ENCODE measurements at places on chromosomes 11 and 22.

DNA sequence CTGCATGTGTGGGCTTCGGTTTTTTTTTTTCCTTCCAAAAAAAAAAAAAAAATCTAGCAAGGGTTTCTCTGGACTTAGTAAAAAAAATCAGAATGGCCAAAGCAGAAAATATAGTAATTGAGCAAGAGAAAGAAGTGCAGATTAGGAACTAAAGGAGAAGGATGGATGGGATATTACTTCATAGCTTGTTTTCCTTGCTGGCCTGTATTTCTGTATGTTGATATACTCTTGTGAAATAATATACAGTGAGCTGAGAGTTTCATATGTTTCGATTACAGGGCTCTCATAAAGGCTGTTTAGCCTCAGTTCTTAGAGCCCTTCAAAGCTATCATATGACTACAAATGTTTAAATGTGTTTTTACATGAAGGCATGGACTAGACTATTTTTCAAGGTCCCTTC, 34.3 kb upstream of the NFRKB start:
- DNase-seq: no peak

- DNase-seq: no peak
Measured at GRCh38 chr11:91220476-91221202, 997.8 kb upstream of the CHORDC1 start.

- DNase-seq: peak; percentile 83
Measured at GRCh38 chr11:120431633-120432032, 79.9 kb upstream of the GRIK4 start.

DNA sequence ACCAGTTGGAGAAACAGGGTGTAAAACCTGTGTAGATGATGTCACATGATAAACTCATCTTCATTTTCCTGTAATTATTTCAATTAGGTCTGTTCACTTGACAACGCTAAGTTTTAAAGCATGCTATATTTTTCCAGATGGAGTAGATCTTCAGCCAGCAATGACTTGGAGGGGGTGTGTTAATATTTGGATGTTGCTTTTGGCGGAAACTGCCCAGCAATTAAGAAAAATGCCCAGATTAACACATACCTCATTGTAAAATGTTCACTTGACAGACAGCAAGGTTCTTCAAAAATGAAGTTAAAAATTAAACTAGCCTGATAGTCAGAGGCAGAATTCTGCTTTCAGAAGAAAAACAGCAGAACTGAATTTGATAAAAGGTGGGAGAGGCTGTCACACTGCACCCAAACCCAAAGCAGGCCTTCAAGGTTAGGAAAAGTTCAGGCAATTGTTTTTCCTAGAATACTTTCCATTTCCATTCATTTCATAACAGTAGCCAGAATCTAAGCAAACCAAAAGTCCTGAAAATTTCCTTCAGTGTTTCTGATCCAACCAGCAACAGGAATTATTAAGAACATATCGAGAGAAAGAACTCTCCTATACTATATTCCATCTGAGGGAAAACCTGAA, 33.0 kb downstream of the VSIG10L2 start:
- DNase-seq: no peak

DNA sequence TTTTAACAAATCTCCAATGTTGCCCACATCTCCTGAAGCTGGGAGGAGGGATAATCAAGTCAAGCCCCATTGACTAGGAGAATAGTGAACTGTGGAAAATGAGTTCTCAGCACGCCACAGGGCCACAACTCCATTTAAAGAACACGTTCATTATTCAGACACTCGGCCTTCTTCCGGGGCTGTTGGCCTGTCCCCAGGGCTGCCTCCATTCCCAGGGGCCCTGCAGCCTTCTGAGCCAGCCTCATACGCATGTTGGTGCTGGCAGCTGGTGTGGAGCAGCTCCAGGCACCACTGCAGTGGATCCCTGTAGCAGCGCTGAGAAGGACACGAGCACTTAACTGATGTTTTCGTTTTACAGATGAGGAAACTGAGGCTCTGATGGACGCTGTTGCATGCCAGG, 87.5 kb upstream of the RCN1 start:
- no peak for DNase-seq
